ENCODE measurements at places on chromosomes 3 and 15.

DNA sequence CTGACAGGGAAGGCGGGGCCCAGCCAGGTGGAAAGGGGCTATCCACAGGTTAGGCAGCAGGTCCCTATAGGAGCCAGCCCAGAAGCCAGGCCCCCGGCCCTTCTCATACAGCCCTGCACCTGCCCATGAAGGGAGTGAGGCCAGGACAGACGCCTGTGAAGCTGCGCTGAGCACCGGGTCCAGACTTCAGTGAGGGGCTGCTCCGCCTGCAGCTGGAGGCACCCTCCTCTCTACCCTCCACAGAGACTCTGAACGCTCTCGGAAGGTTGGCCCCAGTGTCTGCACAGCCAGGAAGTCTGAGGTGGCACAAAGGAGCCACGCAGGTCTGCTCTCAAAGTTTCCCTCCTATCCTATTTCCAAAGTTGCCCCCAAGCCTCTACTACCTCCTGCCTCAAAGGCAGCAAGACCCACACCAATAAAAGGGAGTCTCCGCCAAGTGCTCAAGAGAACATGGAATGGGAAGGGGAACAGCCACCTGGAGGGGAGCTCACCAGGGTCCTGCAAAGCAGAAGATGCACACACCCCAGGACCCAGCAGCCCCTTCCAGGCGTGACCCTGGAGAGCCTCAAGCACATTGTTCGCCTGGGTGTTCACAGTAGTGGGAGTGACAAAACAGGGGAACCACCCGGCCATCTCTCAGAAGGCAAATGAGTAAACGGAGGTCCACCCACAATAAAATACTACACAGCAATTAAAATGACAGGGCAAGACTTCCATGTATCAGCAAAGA lies 19.5 kb downstream of the XXYLT1 start:
- DNase-seq: no peak

- DNase-seq: no peak
Measured at GRCh38 chr3:157752554-157752953, 249.3 kb upstream of the VEPH1 start.

- no peak for DNase-seq
Measured at GRCh38 chr3:58383476-58383875, 50.2 kb downstream of the PDHB start.

DNA sequence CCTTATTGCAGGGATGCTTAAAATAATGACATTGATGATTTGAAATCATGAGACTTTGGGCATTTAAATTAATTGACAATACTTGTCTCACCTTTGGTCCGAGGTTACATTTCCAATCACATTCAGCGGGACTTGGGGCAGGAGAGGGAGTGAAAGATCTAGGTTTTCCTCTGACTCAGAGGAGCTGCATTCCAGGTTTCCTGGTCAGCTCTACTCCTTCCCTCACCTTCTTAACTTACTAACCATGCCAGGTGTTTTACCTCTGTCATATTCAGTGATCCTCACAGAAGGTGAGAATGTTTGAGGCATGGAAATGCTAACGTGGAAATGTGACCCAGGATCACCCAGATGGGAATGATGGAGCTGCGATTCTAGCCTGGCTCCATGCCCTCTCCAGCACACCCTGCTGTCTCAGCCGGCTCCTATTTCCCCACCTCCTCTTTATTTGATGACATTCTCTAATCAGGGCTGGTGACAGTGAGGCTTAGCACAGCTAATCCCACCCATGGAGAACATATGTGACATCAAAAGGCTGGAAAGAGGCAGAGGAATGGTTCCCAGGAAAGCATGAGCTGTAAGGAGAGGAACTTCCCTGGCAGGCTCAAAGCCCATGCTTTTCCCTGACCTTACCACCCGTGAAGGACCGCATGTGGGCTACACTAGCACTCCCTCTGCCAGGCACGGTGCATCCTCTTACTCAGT lies 38.7 kb downstream of the THSD4 start:
- no peak for DNase-seq

DNA sequence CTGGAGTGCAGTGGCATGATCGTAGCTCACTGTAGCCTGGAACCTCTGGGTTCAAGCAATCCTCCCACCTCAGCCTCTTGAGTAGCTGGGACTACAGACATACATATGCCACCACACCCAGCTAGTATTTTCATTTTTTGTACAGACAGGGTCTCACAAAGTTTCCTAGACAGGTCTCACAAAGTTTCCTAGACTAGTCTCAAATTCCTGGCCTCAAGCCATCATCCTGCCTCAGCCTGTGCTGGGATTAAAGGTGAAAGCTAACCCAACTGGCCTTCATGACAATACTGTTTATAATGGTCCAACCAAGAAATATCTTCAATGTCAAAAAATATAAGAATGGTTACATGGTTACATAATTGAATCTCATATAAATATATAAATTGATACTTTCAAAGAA lies 24.0 kb downstream of the GPR176 start:
- no peak for DNase-seq

DNA sequence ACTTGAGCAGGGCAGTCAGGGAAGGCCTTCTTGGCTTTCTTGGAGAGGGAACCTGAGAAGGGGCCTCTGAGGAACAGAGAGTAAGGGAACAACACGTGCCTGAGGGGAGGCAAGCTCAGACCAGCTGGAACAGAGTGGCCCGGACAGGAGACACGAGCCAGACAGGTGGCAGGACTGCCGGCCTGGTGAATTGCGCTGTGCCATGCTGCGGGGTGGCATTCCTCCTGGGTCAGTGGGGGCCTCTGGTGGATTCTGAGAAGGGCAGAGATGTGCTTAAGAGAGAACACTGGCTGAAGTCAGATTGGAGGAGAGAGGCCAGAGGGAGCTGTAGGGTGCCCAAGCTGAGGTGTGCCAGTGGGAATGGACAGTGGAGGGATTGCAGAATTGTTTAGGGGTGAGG lies 4.9 kb downstream of the CHAC1 start:
- DNase-seq: no peak

DNA sequence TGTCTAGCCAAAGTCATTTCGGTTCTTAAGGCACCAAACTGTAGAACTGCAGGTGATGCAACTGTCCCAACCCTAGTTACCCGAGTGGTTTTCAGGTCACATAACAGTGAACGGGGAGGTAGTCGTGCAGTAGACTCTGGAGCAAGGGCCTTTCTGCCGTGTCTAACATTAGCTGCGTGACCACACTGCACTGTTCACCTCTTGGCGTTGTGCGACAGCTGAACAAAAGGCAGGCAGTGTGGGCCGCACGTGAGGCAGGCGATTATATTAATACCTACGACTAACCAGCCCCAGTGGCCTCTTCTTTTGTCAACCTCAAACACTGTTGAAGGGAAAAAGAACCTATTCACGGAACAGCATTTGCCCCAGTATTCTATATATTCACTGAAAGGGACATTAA lies 2.8 kb downstream of the LRRN1 start:
- no peak for DNase-seq

DNA sequence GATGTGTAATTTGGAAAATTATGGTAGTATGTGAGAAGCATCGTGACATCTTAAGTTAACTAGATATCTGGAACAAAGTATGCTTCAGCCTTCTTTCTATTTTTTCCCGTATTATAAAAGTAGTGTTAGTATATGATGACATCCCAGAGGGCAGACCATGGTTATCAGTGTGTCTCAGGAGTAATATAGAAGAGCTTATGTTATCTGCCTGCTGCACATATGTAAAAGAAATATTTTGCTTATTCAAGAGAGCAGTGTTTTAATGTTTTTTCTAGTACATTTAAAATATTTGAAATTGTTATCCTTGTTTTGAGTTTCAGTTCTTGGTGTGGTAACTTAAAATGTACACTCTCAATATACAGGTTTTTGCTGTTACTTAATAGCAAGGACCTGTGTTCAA lies 24.1 kb downstream of the PLCL2 start:
- DNase-seq: no peak

Data from activated CD8-positive, alpha-beta memory T cell treated with anti-CD3 and anti-CD28 coated beads for 1 hour (primary cell).